Ovary (tissue), 10 donors: ENCODE measurements at places on chromosomes 12 and 14.
A peak's percentile ranks its signal among the peaks of the same experiment; 100 is the strongest.

DNA sequence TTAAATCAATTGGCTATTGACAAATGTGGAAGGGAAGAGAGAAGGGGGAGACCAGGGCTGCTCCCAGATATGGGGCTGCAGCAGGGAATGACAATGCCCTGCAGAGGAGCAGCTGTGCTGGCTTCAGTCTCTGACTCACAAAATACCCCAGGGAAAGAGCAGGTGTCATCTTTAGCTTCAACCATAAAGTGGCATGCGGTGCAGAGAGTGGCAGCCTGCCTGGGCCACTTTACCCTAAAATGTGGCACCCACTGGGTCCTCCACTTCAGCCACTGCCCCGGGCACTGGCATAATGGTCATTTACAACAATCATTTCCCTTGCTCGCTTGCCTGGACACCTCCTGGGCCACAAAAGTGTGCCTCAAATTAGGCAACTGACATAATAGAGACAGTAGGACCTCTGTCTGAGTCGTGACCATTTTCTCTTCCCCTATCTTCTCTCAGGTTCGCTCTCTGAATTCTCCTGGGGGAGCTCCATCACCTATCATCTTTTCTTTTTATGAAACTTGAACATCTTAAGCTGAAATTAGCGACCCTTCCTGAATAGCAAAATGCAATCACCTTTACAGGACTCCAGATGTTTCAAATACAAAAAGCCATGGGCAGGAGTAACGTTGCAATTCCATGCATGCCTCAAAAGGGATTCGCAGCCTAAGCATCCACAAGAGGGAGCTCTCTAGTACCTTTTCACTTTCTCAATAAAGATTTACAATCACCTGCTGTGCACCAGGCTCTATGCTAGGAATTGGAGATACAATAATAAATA is 179.9 kb upstream of the ATF7IP start:
- H3K27ac ChIP-seq = no peak overlapping the region
- no peaks in the 10 kb centered on the region for H3K27me3 ChIP-seq
- no peaks in the 10 kb centered on the region for H3K36me3 ChIP-seq
- no peak overlapping the region for H3K4me3 ChIP-seq
- no peak for DNase-seq

GRCh38 chr14:54102051-54102456 is 145.4 kb upstream of the BMP4 start:
- H3K4me1 ChIP-seq = peaks cover 2% of the 10 kb centered on the region
- no peak overlapping the region for H3K4me3 ChIP-seq
- no peaks in the 10 kb centered on the region for H3K36me3 ChIP-seq

DNA sequence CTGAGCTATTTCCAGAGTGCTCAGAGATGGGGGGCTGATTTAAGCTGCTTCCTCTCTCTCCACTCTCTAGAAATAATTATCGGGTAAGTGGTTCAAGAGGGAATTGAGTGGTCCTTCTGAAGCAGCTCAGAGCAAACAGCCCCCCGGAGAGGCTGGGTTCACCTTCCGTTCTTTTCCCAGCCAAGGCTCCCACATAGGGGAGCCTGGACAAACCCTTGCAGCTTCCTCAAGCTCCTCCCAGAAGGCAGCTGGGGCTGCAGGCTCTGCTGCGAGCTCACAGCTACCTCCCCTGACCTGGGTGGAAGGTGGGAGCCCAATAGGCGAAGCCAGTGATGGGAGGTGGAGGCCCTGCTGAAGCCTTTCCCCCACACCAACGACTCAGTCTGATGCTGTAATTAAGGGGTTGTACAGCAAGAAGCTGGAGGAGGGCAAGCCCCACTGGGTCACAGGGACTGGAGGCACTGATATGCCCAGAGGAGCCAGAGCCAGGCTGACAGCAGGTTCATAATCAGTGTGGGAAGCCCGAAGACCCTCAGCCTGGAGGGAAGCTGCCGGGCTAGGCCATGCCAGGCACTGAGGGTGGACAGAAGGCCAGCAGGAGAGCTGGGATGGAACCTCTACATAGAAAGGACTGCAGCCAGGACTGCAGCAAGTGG is 52.4 kb downstream of the ARL6IP4 start:
- DNase-seq = no peak
- no peaks in the 10 kb centered on the region for H3K36me3 ChIP-seq
- no peak overlapping the region for H3K27ac ChIP-seq
- no peak overlapping the region for H3K4me3 ChIP-seq
- H3K27me3 ChIP-seq = no peaks in the 10 kb centered on the region
- no peaks in the 10 kb centered on the region for H3K4me1 ChIP-seq

- no peaks in the 10 kb centered on the region for H3K36me3 ChIP-seq
- H3K4me3 ChIP-seq = no peak overlapping the region
- no peaks in the 10 kb centered on the region for H3K4me1 ChIP-seq
- no peak for DNase-seq
These were observed 6.7 kb upstream of the KCNH5 start for GRCh38 chr14:63051992-63052391.

DNA sequence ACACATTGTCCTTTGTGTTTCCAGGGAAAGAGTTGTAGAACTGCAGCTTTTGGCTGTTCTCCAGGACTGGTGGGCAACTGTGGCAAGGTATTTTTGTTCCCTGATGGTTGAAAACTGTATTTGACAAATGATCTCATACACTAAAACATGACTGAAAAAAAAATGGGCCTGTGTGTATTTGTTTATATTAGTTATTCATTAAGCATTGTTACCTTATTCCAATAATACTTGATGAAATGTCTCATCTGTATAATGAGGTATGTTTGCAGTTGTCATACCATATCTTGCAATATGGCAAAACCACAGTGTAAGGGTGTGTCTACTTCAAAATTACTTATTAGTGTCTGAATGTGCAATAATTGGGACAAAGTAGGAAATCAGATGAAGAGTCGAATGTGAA is 479.4 kb upstream of the NOVA1 start:
- H3K4me1 ChIP-seq = no peaks in the 10 kb centered on the region
- no peak overlapping the region for H3K4me3 ChIP-seq
- no peak for DNase-seq
- H3K27ac ChIP-seq = no peak overlapping the region
- no peaks in the 10 kb centered on the region for H3K36me3 ChIP-seq

GRCh38 chr14:23351681-23352505 is 794 bp downstream of the SLC22A17 start:
- no peaks in the 10 kb centered on the region for H3K27me3 ChIP-seq
- no peak for DNase-seq
- H3K27ac ChIP-seq = no peak overlapping the region
- no peaks in the 10 kb centered on the region for H3K36me3 ChIP-seq
- peak overlapping the region; percentile 69 for H3K4me3 ChIP-seq

- no peaks in the 10 kb centered on the region for H3K36me3 ChIP-seq
- no peak for DNase-seq
- H3K27ac ChIP-seq = no peak overlapping the region
- H3K27me3 ChIP-seq = no peaks in the 10 kb centered on the region
These were observed 57.2 kb upstream of the CISTR start for GRCh38 chr12:53809005-53809404.

DNA sequence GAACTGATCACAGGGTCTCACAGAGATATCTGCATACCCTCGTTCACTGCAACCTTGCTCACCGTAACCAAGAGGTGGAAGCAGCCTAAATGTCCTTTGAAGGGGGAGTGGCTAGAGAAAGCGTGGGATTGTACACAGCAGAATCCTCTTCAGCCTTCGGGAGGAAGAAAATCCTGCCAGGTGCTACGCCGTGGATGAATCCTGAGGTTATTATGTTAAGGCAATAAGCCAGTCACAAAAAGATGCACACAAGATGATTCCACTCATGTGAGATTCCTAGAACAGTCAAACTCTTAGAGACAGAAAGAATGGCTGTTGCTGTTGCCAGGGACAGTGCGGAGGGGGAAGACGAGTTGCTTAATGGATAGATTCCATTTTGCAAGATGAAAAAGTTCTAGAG is 39.6 kb upstream of the SFSWAP start:
- H3K27ac ChIP-seq = no peak overlapping the region
- no peaks in the 10 kb centered on the region for H3K36me3 ChIP-seq
- no peak for DNase-seq
- H3K4me1 ChIP-seq = no peaks in the 10 kb centered on the region
- H3K27me3 ChIP-seq = no peaks in the 10 kb centered on the region
- H3K4me3 ChIP-seq = no peak overlapping the region

GRCh38 chr14:49992448-49992847 is 99.6 kb downstream of the ARF6 start:
- H3K4me1 ChIP-seq = peaks cover 4% of the 10 kb centered on the region
- no peaks in the 10 kb centered on the region for H3K36me3 ChIP-seq
- no peak overlapping the region for H3K4me3 ChIP-seq

GRCh38 chr12:30437044-30437443 is 258.6 kb downstream of the IPO8 start:
- no peaks in the 10 kb centered on the region for H3K4me1 ChIP-seq
- DNase-seq = no peak
- no peak overlapping the region for H3K4me3 ChIP-seq
- no peak overlapping the region for H3K27ac ChIP-seq
- H3K27me3 ChIP-seq = no peaks in the 10 kb centered on the region

DNA sequence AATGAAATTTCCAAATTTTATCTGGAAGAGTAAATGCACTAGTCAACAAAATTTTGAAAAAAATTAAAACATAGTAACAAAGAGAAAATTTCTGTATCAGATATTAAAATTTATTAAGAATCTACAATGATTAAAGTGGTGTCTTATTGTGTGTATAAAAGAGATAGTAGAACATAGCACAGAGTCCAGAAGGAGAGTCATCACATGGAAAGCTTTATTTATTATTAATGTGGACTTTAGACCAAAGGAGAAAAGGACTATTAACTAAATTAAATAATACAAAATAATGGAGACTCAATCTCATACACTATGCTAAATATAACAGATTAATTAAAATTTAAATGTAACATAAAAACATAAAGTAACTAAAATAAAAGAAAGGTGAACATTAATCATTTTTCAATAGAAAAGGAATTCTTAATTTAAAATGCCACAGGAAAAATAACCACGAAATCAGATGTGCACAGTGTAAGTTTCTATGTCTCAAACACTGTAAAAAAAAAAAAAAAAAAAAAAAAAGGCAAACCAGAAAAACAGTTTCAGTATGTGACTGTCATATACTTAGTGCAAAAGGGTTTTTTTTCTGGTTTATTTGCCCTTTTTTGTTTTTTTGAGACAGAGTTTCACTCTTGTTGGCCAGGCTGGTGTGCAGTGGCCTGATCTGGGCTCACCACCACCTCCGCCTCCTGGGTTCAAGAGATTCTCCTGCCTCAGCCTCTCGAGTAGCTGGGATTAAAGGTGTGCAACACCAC is 95.4 kb downstream of the MYF5 start:
- H3K4me3 ChIP-seq = no peak overlapping the region
- no peaks in the 10 kb centered on the region for H3K36me3 ChIP-seq

DNA sequence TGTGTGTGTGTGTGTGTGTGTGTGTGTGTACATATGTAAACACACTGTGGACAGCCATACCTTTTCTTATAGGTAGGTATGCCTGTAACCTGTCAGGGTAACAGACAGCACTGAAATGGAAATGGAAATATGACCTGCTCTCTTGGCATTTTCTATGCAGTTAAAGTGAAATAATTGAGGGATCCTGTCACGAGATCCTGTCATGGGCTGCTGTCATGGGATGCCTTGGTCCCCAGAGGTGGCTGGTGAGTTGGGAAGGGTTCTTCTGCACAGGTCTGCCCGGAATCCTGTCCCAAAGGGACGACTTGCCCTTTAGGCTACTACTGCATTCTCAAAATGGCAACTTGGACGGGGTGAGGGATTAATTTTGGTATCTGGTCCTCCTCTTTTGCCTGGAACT is 47.3 kb downstream of the ELK3 start:
- no peak overlapping the region for H3K27ac ChIP-seq
- no peak for DNase-seq
- no peaks in the 10 kb centered on the region for H3K27me3 ChIP-seq
- H3K4me3 ChIP-seq = no peak overlapping the region
- no peaks in the 10 kb centered on the region for H3K36me3 ChIP-seq

GRCh38 chr14:61426048-61426447 is 104.7 kb downstream of the PRKCH start:
- no peak overlapping the region for H3K4me3 ChIP-seq
- no peak for DNase-seq
- no peaks in the 10 kb centered on the region for H3K36me3 ChIP-seq
- H3K4me1 ChIP-seq = no peaks in the 10 kb centered on the region

GRCh38 chr14:30757082-30757481 is 117.3 kb upstream of the COCH start:
- H3K27ac ChIP-seq = no peak overlapping the region
- H3K4me3 ChIP-seq = no peak overlapping the region
- no peak for DNase-seq
- no peaks in the 10 kb centered on the region for H3K4me1 ChIP-seq
- H3K36me3 ChIP-seq = no peaks in the 10 kb centered on the region
- H3K27me3 ChIP-seq = no peaks in the 10 kb centered on the region

DNA sequence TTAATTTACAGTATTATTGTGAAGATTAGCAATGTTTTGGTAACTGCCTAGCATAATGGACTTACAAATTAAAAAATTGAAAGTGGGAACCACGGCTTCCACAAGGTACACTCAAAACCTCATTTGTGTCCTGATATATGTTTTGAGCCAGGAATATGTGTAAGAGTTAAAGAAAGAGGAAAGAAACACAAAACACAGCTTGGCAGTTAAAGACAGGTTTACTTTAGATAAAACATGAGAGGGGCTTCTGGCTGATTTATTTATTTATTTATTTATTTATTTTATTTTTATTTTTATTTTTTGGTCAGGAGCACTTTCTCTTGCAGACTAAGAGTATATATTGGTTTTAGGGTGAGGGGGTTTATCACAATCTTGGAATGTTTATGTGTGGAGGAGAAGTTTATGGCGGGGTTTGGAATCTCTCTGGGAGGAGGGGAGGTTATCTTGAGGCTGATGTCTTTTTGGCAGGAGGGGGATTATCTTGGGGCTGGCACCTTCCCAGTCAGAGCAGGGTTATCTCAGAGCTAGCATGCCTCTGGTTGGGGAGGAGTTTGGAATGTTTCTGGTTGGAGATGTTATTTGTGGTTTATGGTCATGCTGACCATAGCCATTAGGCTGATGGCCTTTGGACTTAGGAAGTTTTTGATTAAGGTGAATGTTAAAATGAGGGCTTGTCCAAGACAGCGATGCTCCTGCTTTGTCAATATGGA is 436.7 kb downstream of the DAD1 start:
- no peaks in the 10 kb centered on the region for H3K36me3 ChIP-seq
- no peak overlapping the region for H3K4me3 ChIP-seq
- no peak for DNase-seq
- no peak overlapping the region for H3K27ac ChIP-seq
- H3K4me1 ChIP-seq = no peaks in the 10 kb centered on the region

- no peak overlapping the region for H3K4me3 ChIP-seq
- H3K36me3 ChIP-seq = no peaks in the 10 kb centered on the region
- no peak for DNase-seq
- H3K4me1 ChIP-seq = no peaks in the 10 kb centered on the region
- H3K27me3 ChIP-seq = no peaks in the 10 kb centered on the region
These were observed 14.3 kb upstream of the RIN3 start for GRCh38 chr14:92499234-92499633.

GRCh38 chr12:90990611-90991010 is 14.2 kb downstream of the EPYC start:
- H3K4me1 ChIP-seq = peaks cover 1% of the 10 kb centered on the region
- H3K36me3 ChIP-seq = no peaks in the 10 kb centered on the region
- no peak overlapping the region for H3K4me3 ChIP-seq
- no peaks in the 10 kb centered on the region for H3K27me3 ChIP-seq
- H3K27ac ChIP-seq = no peak overlapping the region
- DNase-seq = no peak

GRCh38 chr14:22485178-22485577 is 103.8 kb downstream of the DAD1 start:
- peaks cover 6% of the 10 kb centered on the region for H3K4me1 ChIP-seq
- H3K27me3 ChIP-seq = no peaks in the 10 kb centered on the region
- H3K36me3 ChIP-seq = no peaks in the 10 kb centered on the region
- H3K4me3 ChIP-seq = no peak overlapping the region
